NCI-H774 (cell line): ENCODE measurements at places on chromosomes 4 and X.

- no peak for DNase-seq
Observed at GRCh38 chrX:124530803-124531202, 184.4 kb downstream of the SH2D1A start.

GRCh38 chr4:123747016-123747415, 350.4 kb downstream of the SPRY1 start:
- DNase-seq = no peak

DNA sequence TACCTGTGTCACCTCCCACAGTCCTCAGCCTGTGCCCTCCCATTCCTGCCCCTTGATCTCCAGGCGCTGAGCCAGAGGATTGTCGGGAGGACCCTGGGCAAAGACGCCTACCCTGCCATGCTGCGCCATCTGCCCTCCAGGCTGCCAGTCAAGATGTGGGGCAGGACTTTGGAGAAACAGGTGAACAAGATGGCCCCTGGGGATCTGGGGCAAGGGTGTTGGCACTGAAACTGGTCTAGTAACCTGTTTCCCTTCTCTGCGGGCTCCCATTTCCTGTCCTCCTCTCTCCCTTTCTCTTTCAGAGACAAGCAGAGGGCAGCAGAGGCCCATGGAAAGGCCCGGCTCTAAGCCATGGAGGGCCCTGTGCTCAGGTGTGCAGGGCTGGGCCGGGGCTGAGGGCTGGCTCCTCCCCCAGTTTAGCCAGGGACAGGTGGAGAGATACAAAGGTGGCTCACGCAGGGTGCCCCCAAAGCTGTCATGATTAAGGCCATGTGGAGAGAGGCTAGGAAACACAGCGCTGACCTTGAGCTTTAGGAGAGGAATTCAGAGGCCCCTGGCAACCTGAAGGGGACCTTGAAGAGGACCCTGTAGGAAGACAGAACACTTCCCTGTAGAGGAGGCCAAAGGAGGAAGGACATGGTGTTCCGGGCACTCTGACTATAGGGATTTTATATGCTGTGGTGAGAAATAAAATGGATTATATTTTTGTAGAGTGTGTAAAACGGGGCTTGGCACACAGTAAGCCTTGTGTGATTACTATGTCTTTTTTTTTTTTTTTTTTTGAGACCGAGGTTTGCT, at the start of gene GLOD5:
Gene GLOD5, plus strand, starts transcription at position 74 of the 798 bp plus-strand sequence. Its CDS starts 44 bp downstream, at position 118.
- peak; percentile 30 for DNase-seq

- peak; percentile 5 for DNase-seq
Observed at GRCh38 chrX:51743179-51743957, at the start of gene GSPT2. GSPT2 (plus strand) TSS chrX:51743442; CDS start chrX:51743627, 185 bp downstream.

- no peak for DNase-seq
Observed at GRCh38 chr4:89069481-89069880, 12.5 kb upstream of the FAM13A start.

DNA sequence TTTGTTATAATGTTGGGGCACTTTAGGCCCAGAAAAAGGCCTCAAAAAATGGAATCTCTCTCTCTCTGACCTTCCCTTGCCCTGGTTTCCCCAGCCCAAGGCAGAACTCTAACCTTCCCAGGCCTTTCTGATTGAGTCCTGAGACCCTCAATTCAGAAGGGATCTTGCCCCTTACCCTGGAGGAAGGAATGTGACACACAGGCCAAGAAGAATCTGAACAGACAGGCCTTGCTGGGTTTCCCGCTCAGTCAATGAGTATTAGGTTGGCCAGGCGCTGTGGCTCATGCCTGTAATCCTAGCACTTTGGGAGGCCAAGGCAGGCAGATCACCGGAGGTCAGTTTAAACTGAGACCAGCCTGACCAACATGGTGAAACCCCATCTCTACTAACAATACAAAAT, 27.6 kb downstream of the ELOVL6 start:
- no peak for DNase-seq

DNA sequence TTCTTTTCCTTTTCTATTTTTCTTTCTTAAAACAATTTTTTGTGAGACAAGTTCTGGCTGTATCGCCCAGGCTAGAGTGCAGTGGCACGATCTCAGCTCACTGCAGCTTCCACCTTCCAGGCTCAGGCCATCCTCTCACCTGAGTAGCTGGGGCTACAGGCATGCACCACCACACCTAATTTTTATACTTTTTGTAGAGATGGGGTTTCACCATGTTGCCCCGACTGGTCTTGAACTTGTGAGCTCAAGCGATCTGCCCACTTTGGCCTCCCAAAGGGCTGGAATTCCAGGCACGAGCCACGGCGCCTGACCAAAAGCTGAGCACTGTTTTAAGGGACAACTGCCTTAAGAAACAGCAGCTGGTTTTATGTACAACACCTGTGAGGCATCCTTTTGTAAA, 9.3 kb upstream of the NAT8L start:
- DNase-seq = no peak

GRCh38 chrX:13906093-13906492, 89.2 kb upstream of the GPM6B start:
- DNase-seq = no peak

- no peak for DNase-seq
Observed at GRCh38 chrX:13149702-13150350, 105.4 kb upstream of the FAM9C start.

DNA sequence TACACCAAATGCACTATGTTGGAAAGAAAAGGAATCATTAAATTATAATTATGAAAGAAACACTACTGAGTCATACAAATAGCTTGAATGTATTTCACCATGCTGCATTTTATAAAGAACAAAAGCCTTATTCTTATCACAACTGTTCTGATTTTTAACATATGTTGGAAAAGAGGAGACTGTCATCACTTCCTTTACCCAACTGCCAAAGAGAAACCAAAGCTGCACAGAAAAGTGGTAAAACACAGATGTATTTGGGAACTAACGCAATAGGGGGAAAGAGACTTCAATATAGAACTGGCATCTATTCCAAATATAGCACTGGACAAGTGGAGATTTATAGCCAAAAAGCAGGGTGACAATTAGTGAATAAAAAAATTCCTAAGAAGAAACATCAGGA, 181.0 kb downstream of the SPANXN3 start:
- no peak for DNase-seq

DNA sequence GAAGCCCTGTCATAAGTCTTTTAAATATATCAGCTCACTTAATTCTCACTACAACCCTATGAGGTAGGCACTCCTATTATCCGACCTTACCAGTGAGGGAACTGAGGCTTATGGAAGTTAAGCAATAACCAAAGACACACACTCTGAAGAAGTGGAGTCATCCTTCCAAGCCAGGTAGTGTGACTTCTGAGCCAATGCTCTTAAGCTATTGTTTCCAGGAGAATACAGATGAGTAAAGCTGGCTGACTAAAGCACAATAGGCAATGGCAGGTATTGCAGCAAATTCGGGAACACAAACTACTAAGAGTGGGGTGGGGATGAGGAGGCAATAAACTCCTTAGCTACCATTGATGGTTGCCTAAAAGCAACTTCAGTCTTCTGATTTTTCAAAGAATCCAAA, 81.8 kb upstream of the KIT start:
- no peak for DNase-seq

- no peak for DNase-seq
Observed at GRCh38 chr4:89284828-89285227, 22.8 kb downstream of the GPRIN3 start.

- no peak for DNase-seq
Observed at GRCh38 chr4:77446601-77447000, 159.0 kb upstream of the CXCL13 start.

GRCh38 chr4:102427371-102427998, 73.7 kb upstream of the NFKB1 start:
- no peak for DNase-seq

GRCh38 chrX:150446151-150446550, 83.0 kb downstream of the MAMLD1 start:
- no peak for DNase-seq

DNA sequence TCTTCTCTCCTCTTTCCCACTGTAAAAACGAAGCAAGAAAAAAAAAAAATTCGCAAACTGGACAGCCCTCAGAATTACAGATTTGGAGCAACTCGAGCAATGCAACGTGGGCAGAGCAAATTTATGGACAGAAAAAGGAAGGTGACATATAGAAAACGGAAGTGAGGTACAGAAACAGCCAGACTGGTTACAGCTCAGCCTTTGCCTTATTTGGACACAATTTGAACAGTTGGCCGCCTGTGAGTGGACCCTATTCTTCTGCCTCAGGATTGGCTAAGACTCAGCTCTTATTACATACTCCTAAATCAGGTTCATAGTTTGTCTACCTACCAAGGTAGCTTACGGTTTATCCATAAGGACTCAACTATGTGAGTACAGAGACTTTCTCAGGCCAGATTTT, 98.8 kb downstream of the SOWAHB start:
- DNase-seq = no peak

GRCh38 chr4:41364876-41365275, 108.1 kb downstream of the UCHL1 start:
- DNase-seq = no peak

GRCh38 chr4:89109841-89110540, 1.3 kb upstream of the TIGD2 start:
- DNase-seq = no peak

DNA sequence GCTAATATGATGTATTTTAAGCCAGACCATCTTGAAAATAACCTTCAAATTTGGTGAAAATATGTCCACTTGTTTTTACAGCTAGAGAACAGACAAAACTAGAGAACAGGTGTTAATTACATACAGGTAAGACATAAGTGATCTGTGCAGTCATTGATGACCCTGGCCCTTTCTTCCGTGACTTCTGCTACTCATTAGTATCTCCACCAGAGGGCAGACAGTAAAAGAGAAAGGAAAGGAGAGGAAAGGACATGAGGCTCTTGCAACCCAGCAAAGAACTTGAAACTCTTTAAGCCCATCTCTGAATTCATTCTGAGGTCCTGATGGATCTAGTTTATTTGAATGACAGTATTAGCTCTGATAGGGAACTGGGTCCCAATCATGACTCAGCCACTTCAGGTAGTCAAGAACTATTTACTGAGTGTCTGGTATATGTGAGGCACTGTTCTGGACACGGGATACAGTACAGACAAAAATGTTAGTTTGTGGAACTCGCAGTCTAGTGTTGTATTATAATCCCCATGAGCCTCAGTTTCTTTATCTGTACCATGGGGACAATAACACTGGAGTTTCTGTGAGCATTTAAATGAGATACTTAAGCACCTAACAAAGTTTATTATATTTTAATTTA, 121.0 kb upstream of the TEX13D start:
- DNase-seq = peak; percentile 29

DNA sequence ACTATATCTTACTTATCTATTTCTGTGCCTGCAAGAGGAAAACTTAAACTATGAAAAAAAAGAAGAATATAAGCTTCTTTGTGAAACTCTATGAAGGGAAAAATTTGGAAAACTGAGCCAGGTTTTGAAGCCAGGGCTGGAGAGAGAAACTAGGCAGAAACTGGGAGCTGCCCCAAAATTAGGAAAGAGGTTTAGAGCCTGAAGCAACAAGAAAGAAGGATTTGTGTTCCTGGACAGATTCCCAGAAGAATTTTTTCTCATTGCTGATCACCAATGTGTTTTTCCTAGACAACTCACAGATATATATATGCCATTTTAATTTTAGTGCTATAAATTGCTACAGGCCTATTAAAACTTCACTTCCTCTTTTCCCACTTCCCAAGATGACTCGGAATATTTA, 245.0 kb upstream of the GEMIN8 start:
- no peak for DNase-seq

- no peak for DNase-seq
Observed at GRCh38 chr4:10066206-10066605, 44.9 kb upstream of the SLC2A9 start.

GRCh38 chr4:183348706-183349659, 26.8 kb upstream of the CLDN24 start:
- DNase-seq = no peak

DNA sequence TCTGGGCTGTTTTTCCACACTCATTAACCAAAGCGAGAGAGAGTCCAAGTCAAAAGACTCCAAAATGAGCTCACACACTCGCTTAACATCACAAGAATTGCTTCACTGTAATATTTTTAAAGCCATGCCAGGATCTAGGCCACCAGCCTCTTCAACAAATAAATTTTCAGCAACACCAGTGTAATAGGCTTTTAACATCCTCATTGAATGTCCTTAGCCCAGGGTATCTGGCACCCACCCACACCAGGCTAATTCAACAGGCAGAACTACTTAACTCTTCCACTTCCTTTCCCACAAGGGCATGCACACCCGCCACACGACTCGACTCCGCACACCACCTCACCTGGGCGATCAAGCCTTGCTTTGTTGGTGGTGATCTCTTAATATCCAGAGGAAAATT, 34.2 kb downstream of the FAT1 start:
- peak; percentile 13 for DNase-seq

DNA sequence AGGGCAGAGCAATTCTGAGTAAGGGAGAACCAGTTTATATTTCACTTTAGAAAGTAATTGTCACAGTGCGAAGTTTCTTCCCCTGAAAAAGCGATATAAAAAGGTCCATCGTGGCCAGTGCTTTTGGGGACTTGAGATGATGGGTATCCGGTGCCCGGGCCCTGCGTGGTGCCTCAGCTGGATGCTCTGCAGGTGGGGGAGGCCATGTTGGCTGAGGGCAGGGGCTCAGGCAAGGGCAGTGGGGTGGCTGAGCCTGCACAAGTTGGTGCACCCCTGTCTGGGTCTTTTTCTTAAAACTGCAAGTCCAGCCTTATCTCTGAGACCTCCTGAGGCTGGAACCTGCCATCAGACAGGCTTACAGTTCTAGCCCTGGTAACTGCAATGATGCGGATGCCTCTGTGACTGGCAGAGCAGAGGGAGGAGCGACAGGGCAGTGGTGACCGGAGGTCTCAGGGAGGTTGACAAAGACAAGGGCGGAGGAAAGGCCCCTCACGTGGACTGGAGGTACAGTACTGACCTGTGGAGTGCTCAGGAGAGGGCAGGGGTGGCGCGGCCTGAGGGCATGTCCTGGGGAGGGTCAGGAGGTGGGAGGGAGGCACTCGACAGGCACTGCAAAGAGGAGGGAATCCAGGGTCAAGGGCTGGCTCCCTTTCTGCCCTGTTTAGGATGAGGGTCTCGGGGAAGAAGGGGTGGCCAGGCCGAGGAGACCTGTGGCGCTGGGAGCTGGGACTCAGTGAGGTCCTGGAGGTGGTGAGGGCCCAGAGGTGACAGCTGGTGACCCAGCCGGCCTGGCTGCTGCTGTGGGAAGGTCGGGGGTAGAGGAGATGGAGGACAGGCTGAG, 1.8 kb downstream of the RGS12 start:
- no peak for DNase-seq

DNA sequence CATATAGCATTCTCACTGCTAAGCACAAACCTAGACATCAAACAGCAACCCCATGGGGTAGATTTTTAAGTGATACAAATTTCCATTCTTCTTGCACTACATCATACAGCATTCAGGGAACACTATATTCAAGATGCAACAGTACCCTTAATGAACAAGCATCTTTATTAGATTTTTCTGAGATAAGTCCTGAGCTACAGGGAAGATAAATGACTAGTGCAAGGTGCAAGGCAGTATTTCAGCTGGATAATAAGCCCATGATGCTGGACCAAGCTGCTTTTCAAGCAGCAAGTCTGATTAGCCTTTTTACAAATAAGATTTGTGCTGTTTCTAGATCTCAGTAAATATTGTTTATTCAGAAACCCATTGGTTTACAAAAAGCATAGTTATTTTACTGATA, 192.6 kb upstream of the ATOH1 start:
- DNase-seq = no peak
